ENCODE measurements at places on chromosomes 16 and 17.

GRCh38 chr16:68360956-68361355, 50.1 kb downstream of the PRMT7 start:
- no peak for DNase-seq

- DNase-seq, result no peak
Observed at GRCh38 chr16:63617047-63617989, 1504.5 kb downstream of the CDH11 start.

- no peak for DNase-seq
Observed at GRCh38 chr17:49495842-49496182, 719 bp downstream of the NGFR start.

DNA sequence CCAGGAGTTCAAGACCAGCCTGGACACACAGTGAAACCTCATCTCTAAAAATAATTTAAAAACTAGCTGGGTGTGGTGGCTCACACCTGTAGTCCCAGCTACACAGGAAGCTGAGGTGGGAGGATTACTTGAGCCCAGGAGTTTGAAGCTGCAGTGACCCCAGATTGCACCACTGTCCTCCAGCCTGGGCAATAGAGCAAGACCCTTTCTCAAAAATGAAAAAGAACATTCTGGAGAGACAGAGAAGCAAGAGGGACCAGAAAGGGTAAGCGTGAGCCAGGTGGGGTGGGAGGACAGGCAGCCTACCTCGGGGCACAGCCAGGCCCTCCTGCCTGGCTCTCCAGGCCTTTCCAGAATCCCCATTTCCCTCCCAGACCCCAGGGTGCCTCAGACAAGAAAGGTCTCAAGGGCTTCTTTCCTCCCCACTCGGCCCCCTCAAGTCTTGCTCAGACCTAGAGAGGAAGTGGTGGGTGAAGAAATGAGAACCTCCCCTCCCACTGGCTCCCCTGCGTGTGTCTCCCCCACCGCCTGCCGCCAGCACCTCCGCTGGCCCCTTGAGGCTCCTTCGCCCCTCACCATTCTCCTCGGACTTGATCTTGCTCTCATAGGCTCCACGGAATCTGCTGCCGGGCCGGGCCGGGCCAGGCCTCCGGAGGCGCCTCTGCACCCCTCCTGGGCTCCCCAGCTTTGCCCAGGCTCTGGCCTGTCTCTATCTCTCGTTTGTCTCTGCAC, 503 bp downstream of the C16orf54 start:
- DNase-seq, result no peak

DNA sequence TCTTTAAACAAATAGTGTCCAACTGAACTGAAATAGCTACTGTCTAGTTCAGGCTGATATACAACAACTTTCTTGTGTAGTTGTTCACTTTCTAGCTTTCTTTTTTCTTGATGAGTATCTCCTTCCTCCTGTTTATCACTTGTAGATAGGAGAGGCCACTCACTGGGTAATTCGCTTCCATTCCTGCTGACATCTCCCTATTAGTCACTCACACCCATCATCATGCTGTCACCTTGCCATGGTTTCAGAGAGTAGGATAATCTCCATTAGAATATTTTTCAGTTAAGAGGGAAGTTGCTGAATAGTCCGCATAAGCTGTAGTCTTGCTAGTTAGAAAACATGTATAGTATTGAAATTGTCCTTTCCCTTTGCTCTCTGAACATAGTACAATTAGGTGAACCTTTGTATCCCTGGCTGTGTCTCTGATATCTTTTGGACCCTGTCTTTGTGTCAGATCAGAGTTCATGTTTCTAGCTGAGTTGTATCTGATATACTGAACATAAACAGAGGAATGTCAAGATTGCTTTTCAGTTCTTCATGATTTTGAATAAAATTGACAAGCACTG, 64.4 kb upstream of the RASL10B start:
- DNase-seq, result peak; percentile 58

DNA sequence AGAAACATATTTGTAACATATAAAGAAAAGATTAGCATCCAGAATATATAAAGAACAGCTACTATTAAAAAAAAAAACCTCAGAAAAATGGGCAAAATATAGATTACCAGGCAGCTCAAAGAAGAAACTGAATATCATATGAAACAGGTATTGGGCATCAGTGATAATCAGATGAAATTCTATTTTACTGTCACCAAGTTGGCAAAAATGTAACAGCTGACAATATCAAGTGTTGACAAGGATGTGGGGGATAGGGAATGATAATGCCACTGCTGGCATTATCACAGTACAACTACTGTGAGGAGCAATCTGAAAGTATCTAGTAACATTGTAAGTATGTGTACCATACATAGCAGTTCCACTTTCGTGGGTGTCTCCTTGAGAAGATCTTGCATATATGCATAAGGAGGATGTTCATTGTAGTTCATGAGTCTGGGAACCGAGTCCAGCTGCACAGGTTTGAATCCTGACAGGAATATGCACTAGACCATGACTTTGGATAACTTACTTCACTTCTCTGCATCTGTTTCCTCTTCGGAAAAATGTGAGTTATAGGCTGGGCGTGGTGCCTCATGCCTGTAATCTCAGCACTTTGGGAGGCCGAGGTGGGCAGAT, 50.3 kb downstream of the LCMT1 start:
- DNase-seq, result no peak

GRCh38 chr16:89791278-89791995, 25.0 kb downstream of the FANCA start:
- DNase-seq, result no peak

DNA sequence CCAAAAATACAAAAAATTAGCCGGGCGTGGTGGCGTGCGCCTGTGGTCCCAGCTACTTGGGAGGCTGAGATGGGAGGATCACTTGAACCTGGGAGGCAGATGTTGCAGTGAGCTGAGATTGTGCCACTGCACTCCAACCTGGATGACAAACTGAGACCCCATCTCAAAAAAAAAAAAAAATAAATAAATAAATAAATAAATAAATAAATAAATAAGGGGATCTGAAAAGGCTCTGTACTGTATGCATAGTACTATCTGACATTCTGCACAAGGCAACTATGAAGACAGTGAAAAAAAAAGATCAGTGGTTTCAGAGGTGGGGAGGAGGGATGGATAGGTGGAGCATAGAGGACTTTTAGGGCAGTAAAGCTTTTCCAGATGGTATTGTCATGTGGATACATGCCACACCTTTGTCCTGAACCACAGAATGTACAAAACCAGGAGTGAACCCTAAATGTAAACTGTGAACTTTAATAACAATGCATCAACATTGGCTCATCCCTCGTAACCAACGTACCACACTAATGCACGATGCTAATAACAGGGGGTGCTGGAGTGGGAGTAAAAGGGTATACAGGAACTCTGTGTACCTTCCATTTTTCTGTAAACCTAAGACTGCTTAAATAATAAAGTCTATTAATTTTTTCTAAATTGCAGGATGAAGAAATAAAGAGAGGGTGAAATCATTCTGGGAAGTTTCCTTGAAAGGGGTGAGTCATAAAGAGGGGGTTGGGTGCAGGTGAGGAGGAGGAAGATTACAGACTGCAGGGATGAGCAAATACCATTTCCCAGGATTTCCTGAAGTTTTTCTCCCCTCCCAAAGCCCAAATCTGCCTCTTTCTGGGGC, 155.8 kb upstream of the SDK2 start:
- DNase-seq, result peak; percentile 40

DNA sequence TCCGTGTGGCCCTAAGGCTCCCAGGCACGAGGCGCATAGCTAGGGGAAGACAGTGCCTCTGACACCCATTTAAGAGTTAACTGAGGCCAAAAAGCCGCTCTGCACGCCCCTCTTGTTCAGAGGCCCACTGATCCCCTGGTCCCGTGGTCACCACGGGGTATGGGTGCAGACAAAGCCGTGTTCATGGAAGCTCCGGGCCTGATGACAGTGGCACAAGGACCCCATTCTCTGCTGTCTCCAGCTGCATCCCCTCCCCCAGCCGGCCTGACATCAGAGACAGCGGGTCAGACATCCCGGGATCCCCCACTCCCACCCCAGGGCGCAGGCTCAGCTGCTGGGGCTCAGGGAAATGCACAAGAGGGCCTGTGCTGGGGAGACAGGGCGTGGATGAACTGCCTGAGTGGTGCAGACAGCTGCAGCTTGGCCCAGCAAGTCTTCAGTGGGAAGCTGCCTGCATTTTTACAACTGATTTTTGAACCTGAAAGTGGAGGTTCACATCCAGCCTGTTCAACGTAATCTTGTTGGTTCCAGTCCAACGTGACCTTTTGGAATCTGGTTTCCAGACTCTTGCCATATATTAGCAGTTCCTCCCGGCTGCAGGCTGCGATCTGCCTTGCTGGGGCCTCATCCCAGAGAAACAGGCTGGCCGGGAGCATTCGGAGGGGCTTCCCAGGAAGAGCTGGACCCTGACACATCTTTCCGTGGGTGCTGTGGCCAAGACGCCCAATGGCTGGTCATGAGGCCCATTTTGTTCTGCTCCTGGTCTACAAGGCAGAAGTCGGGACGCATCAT, 9.7 kb upstream of the BAHCC1 start:
- DNase-seq, result peak; percentile 47

DNA sequence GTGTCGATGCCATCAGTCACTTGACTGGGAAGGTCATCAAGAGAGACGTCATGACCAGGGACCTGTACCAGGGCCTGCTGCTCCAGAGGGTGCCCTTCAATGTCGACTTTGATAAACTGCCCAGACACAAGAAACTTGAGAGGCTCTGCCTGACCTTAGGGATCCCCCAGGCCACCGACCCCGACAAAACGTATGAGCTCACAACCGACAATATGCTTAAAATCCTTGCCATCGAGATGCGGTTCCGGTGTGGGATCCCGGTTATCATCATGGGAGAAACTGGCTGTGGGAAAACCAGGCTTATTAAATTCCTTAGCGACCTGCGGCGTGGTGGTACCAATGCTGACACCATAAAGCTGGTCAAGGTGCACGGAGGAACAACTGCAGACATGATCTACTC, 69.6 kb upstream of the ENDOV start:
- DNase-seq, result no peak

DNA sequence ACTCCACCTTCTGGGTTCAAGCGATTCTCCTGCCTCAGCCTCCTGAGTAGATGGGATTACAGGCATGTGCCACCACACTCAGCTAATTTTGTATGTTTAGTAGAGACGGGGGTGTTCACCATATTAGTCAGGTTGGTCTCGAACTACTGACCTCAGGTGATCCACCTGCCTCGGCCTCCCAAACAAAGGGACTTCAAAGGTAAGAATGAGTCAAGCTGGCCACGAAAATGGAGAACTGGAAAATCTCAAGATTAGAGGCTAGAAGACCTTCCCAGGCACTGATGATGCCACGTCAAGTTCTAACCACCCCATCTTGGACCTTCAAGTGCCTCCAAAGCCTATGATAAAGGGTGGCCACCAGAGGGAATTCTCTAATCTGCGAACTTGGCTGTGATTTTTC, 1.3 kb upstream of the CCL15 start:
- no peak for DNase-seq

DNA sequence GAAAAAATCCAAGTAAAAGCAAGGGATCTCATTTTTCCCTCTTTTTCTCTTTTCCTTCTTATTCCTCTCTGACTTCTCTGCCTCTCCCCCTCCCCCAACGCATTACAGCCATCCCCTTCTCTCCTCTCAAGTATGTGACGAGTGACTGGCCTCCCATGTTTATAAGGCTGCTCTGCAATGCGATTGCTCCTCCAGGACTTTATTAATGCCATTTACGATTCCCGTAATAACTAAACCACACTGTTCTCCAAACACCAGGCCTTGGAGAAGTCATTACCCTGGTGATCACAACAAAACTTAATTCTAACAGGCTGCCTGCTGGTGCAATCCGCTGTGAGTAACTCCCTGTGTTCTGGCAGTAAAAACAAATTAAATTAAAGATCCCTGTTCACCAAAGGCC, 88.8 kb downstream of the HS3ST3B1 start:
- DNase-seq, result no peak

DNA sequence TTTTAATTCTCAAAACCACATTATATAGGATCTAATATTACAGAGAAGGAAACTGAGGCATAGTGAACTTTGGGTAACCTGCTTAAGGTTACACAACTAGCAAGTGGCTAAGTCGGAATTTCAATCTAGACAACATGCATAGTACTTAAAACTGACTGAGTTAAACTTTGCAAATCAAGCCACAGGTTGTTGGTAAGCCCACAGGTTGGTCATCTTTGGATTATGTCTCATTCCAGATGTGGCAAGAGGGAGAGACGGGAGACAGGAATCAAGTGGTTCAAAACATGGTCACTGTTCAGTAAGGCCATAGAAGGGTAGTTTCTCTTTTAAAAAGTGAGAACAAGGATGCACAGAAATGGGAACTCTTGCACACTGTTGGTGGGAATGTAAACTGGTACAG, 57.1 kb downstream of the MYO1D start:
- no peak for DNase-seq

- no peak for DNase-seq
Observed at GRCh38 chr16:77225182-77225581, 26.0 kb downstream of the SYCE1L start.

- no peak for DNase-seq
Observed at GRCh38 chr17:42118545-42118944, 2.6 kb downstream of the KAT2A start.

GRCh38 chr16:84143784-84144199, 1.2 kb downstream of the HSDL1 start:
- peak; percentile 19 for DNase-seq

DNA sequence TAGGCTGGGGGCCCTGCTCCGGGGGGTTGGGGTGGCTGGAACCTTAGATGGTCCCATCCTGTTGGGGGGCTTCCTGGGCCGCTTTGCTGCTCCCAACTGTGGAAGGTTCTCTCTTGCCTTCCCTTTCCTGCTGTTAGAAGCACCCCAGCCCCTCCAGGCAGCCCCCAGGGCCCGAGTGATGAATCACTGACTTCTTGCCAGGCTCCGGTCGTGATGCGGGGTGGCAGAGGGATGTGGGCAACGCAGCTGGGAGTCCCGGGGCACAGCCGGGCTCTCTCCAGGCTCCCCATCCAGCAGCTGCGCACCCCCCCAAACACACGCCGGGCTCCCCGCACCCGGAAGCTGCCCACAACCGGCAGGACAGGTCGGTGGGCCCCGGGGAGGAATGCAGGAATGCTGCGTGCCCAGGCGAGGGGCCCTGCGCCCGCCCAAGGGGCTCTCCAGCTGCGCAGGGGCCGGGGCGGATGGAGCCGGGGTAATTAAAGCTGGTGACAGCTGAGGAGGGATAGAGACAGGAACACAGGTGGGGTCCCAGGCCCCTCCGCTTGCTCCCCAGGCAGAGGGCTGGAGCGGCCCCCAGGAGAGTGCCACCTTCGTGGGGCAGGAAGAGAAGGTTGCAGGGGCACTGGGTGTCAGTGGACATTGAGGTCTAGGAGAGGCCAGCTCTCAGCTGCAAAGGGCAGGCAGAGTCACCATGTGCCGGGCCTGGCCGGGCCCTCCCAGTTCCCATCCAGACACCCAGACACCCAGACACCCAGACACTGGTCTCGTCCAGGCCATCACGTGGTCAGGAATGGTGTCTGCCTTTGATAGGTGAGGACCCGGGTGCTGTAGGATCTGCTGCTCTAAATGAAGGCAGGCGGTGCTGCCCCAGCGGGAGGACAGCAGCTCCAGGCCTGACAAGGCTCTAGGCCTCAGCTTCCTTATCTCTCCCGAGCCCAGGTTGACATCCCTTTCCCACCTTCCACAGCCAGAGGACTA, 15.0 kb upstream of the SLC38A10 start:
- DNase-seq, result no peak

DNA sequence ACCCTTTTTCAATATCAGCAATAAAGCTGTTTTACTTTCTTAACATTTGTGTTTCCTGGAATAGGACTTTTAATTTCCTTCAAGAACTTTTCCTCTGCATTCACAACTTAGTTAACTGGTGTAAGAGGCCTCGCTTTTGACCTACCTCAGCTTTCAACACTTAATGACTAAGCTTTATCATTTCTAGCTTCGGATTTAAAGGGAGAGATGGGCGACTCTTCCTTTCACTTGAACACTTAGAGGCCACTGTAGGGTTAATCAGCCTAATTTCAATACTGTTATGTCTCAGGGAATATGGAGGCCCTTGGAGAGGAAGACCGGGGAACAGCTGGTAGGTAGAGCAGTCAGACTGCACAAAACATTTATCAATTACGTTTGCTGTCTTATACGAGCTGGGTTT, 4.7 kb downstream of the SYNRG start:
- DNase-seq, result no peak

Data from amniotic epithelial cell (primary cell).